ENCODE measurements at places on chromosomes 4 and X.

GRCh38 chr4:3498901-3499510 lies 33.2 kb downstream of the LRPAP1 start:
- DNase-seq = no peak

- no peak for DNase-seq
Observed at GRCh38 chrX:132609362-132609848, 120.6 kb upstream of the MBNL3 start.

DNA sequence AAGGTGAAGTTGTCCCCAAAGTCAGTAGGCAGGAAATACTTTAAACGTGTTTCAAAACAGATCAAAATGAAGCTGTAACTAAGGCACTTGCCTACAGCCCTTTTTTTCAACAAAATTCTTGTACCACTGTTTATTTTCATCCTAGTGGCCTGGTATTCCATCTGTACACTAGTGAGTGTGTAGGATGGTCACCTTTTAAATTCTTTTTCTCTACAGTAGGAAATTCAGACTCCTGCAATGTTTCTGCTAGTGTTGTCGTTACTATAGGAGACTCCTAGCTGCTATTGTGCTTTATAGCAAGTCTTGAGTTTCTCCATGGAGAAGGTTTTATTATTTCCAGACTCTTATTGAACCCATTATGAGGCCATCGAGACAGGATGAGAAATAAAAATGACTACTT lies 7.0 kb upstream of the NHS start:
- DNase-seq = no peak

- DNase-seq = no peak
Observed at GRCh38 chrX:17077361-17077760, 130.9 kb downstream of the REPS2 start.

- DNase-seq = no peak
Observed at GRCh38 chrX:46572340-46572936, 1.1 kb upstream of the CHST7 start.

- no peak for DNase-seq
Observed at GRCh38 chrX:39398963-39399261, 597.7 kb downstream of the MID1IP1 start.

DNA sequence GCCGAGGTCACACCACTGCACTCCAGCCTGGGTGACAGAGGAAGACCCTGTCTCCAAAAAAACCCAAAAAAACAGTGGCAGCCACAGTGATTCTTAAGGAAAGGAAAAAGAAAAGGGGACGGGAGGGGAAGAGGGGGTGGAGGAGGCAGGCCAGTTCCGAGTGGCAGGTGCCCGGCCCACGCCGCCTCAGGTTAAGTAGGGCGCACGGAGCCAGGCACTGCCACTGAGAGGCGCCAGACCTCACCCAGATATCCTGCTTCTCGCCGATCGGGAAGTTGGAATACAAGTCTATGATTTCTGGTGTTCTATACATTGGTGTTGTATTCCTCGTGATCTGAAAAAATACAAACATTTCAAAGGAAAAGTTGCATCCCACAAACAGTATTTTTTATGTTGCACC lies 35.9 kb downstream of the GAK start:
- no peak for DNase-seq

DNA sequence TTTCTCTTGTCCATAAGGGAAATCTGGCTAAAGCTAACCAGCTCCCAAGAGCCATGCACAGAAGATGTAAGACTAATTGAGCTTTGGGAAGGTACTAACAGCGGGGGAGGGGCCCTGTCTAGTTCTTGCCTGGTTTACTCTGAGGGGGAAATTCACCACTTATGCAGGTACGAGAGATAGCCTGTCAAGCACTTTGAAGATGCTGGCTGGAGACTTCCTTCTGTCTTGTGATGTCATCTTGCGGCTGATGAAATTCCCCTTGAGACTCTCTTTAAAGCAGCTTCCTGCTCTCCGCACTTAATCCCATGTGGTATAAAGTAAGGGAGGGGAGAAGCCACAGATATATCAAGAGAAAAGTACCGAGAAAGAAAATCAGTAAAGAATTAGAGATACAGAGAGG lies 345.3 kb downstream of the MAPK10 start:
- no peak for DNase-seq

- DNase-seq = no peak
Observed at GRCh38 chr4:101135371-101136010, 211.8 kb downstream of the PPP3CA start.

GRCh38 chrX:116384406-116384954 lies 51.9 kb upstream of the SLC6A14 start:
- no peak for DNase-seq

- DNase-seq = no peak
Observed at GRCh38 chr4:29153642-29154041, 1566.5 kb upstream of the PCDH7 start.

GRCh38 chr4:83204731-83205130 lies 79.9 kb downstream of the COQ2 start:
- no peak for DNase-seq

DNA sequence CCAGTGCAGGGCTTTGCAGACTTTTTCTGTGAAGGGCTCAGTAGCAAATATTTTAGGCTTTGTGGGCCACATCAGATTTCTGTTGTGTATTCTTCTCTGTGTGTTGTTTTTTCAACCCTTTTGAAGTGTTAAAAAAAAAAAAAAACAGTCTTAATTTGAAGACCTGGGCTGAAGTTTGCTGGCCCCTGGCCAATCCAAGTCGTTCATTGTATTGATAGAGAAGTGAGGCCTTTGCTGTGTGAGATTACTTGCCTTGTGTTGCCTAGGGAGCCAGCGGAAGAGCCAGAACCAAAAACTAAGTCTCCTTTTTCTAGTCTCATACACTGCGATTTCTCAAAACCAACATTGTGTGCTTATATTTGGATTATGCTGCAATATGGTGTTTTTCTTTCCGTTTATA lies 46.9 kb downstream of the MTM1 start:
- no peak for DNase-seq

GRCh38 chr4:39456946-39457763 lies 1.6 kb downstream of the RPL9 start:
- DNase-seq = no peak

DNA sequence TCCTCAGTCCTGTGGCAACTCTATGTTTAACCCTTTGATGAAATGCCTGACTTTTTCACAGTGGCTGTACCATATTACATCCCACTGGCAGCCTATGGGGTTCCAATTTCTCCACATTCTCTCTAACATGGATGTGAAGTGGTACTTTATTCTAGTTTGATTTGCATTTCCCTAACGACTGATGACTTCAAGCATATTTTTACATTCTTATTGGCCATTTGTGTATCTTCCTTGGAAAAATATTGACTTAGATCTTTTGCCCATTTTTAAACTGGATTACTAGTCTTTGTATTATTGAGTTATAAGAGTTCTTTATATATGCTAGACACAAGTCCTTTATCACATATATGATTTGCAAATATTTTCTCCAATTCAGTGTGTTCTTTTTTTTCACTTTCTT lies 2.1 kb upstream of the RAB39B start:
- DNase-seq = no peak

DNA sequence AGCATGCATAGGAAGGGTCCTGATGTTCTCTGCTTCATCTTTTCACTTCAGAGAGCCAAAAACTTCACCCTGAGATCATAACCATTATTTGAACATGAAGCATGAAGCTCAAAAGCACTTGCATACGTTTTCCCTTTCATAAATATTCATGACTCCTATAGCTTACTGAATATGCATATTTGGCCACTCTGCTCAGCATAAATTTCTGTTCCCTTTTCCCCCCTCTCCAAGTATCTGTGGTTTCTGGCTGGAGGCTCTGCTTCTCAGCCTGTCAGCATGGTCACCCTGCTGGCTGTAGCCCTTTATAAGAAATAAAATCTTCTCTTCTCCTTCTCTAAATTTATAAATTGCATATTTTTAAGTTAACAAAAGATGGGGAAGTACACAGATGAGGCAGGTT lies 384.7 kb upstream of the AGA start:
- no peak for DNase-seq
